Activated T-helper 2 cell treated with anti-CD3 and anti-CD28 coated beads, Interferon-gamma antibody, Interleukin-2, Interleukin-4, amounts not matched to agents 10 μg/mL and 5 μg/mL and 100 μg/mL, durations not matched to agents 14 hours and 24 hours and 36 hours (primary cell): ENCODE measurements at places on chromosomes 1 and 21. TPM values are rescaled to one million over a fixed set of nuclear protein-coding genes. Genes with fewer than 3 reads are reported as not detected.

The GCSAML gene
- 0.43 and 0.48 TPM in 2 replicates for total RNA-seq

The LGR6 gene
- not detected in 2 replicates for total RNA-seq

The TAS1R3 gene
- 0.32 and 0.44 TPM in 2 replicates for total RNA-seq

The ZYG11A gene
- 0.30 and 0.37 TPM in 2 replicates for total RNA-seq

The RAP1GAP gene
- 0.46 TPM in 2 replicates for total RNA-seq

The TMEM82 gene
- not detected in 2 replicates for total RNA-seq

The FAM72C gene
- total RNA-seq, result 16.9 and 18.7 TPM in 2 replicates

The KIRREL1 gene
- not detected in 2 replicates for total RNA-seq

The EFNA3 gene
- total RNA-seq, result 6.0 and 7.1 TPM in 2 replicates

The AMY2A gene
- not detected in 2 replicates for total RNA-seq

The ATG4C gene
- total RNA-seq, result 8.2 and 10.1 TPM in 2 replicates

The METTL13 gene
- total RNA-seq, result 50.0 and 53.6 TPM in 2 replicates

The KRTAP19-3 gene
- not detected in 2 replicates for total RNA-seq

The TSSK3 gene
- total RNA-seq, result 1.1 TPM in 2 replicates

The AKNAD1 gene
- not detected in 2 replicates for total RNA-seq

The WNT3A gene
- not detected in 2 replicates for total RNA-seq

The S100A14 gene
- not detected in 2 replicates for total RNA-seq

The RGSL1 gene
- not detected in 2 replicates for total RNA-seq

The MCOLN2 gene
- total RNA-seq, result 142 and 143 TPM in 2 replicates

The NR5A2 gene
- not detected in 2 replicates for total RNA-seq

The REN gene
- total RNA-seq, result not detected in 2 replicates

The PIK3R3 gene
- total RNA-seq, result 2.8 and 3.3 TPM in 2 replicates

The PPIH gene
- total RNA-seq, result 77.5 and 78.7 TPM in 2 replicates

The AMY1A gene
- total RNA-seq, result not detected in 2 replicates

The ADAMTS1 gene
- total RNA-seq, result 2.4 and 2.9 TPM in 2 replicates

The PMVK gene
- total RNA-seq, result 44.7 and 44.8 TPM in 2 replicates

The AMY1C gene
- total RNA-seq, result not detected in 2 replicates

The AGO3 gene
- 21.2 and 26.7 TPM in 2 replicates for total RNA-seq

The RIPK4 gene
- total RNA-seq, result not detected in 2 replicates

The NCAM2 gene
- total RNA-seq, result 0.23 TPM in 1 of 2 replicates, not detected in the other

The PLEKHN1 gene
- 3.7 and 4.0 TPM in 2 replicates for total RNA-seq

The OR2G3 gene
- not detected in 2 replicates for total RNA-seq

The NBPF11 gene
- 8.3 and 9.0 TPM in 2 replicates for total RNA-seq

The RIMS3 gene
- 2.5 and 2.9 TPM in 2 replicates for total RNA-seq

The PTGS2 gene
- total RNA-seq, result 109 and 112 TPM in 2 replicates
